ENCODE measurements at places on chromosomes 7 and 10.

- H3K36me3 ChIP-seq, result no peaks in the 10 kb centered on the region
- no peak for DNase-seq
- H3K4me1 ChIP-seq, result no peaks in the 10 kb centered on the region
- H3K27me3 ChIP-seq, result no peaks in the 10 kb centered on the region
- no peak overlapping the region for H3K4me3 ChIP-seq
- no peak overlapping the region for H3K27ac ChIP-seq
These were observed 62.4 kb upstream of the CC2D2B start for GRCh38 chr10:95845411-95845810.

DNA sequence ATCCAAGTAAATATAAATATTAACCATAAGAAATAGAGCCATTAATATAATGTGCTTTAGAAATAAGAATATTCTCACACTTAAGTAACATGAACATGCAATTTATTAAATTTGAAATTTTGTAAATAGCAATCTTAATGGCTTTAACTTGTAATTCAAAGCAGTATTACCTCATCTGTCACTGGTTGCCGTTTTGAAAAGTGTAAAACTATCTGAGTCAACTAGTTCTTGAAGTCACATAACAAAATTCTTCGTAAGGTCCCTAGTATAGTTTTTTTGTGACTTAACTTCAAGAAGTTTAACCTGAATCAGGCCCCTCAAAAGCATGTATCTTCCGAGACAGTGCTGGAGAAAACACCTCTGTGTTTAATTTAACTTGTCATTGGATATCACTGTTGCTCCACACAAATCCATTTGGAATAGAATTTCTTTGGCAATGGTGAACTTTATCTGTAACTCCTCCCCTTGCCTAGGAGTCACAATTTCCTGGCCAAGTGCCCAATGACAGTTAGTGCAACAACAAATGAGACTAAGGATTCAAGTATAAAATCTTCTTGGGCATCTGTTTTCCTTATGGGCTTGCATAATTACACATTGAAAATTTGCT, 47.1 kb downstream of the NT5C2 start:
- no peaks in the 10 kb centered on the region for H3K27me3 ChIP-seq
- H3K4me1 ChIP-seq, result no peaks in the 10 kb centered on the region

- H3K36me3 ChIP-seq, result no peaks in the 10 kb centered on the region
- no peaks in the 10 kb centered on the region for H3K4me1 ChIP-seq
- no peaks in the 10 kb centered on the region for H3K27me3 ChIP-seq
- no peak for DNase-seq
- H3K27ac ChIP-seq, result no peak overlapping the region
These were observed 171.3 kb downstream of the FZD1 start for GRCh38 chr7:91435381-91436059.

GRCh38 chr10:86110156-86110786, 256.3 kb downstream of the GRID1 start:
- no peaks in the 10 kb centered on the region for H3K36me3 ChIP-seq
- no peak overlapping the region for H3K27ac ChIP-seq
- DNase-seq, result no peak
- no peak overlapping the region for H3K4me3 ChIP-seq
- no peaks in the 10 kb centered on the region for H3K4me1 ChIP-seq
- H3K27me3 ChIP-seq, result no peaks in the 10 kb centered on the region

DNA sequence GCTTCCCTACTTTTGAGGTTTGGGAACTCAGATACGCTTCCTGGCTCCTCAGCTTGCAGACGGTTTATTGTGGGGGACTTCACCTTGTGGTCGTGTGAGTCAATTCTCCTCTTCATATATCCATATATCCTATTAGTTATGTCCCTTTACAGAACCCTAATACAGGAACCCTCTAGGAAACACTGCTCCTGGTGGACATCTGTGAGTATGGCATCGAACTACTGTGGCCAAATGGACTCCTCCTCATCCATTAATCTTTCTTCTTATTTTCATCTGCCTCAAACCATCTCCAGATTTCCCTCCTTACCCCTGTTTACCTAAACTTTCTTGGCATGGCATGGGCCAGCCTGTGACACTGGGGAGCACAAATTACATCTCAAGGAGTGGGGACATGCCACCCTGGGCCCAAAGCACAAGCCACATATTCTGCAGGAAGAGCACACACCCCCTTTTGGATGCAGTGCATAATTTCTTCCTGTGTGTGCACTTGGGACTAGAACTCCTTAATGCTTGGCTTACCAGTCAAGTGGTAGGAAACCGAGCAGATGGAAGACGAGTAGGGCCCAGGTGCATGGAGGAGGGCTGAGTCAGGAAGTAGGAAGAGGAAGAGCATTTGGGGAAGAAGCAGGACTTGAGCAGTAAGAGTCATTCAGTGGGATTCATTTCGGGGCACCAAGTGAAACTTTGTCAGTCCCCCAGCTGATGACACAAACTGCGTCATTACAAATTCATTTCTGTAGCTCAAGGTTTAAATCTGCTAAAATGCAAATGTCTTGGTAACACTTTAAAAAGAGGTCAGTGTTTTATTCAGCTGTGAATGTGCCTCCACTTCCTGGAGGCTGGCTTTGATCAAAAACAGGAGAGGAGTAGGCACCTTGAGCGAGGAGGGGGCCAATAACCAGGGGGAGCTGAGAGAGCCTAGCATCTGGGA, 80.8 kb upstream of the PLXNA4 start:
- no peak overlapping the region for H3K4me3 ChIP-seq
- 0 out of 2 replicates have a peak, but pooled peaks cover 7% of the 10 kb centered on the region for H3K4me1 ChIP-seq
- H3K27ac ChIP-seq, result no peak overlapping the region
- H3K27me3 ChIP-seq, result no peaks in the 10 kb centered on the region
- no peaks in the 10 kb centered on the region for H3K36me3 ChIP-seq
- no peak for DNase-seq
